ENCODE measurements at places on chromosomes 2 and 18.

DNA sequence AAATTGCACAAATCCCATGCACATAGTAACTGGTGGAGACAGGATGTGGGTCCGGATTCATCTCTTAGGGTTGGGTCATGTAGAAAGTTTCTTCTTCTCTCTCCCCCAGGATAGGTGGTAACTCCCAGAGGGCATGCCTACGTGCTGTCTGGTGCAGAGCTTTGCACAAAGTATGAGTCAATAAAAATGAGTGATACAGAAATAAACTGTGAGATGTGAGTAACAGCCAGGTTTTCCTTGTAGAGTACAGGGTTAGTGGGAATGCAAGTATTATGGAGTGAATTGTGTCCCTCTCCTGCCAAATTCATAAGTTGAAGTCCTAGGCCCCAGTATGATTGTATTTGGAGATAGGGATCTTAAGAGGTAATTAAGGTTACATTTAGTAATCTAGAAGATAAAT, 289.4 kb downstream of the ALK start:
- no peak for DNase-seq

DNA sequence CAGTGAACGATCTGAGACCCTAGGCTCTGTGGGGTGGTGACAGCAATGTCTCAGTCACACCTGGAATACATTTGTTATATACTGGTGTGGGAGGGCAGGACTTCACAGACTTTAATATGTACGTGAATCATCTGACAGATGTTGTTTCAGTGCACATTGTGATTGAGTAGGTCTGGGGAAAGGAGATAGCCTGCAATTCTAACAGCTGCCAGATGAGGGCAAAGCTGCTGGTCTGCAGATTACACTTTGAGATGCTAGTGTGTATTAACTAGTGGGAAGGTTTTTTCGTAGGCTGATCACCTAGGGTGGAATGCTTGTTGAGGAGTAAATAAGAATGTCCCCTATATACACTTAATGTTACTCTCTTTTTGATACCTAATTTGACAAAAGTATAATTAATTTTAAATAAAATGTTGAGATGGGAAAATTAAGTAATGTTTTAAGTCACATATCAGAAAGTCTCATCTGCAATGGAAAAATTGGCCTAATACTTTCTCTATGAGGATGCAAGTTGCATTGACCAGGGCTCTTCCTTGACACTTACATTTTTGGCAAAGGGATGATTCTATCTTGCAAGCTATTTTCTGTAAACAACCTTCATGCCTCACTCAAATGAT, 496.9 kb upstream of the HNMT start:
- peak; percentile 6 for DNase-seq

GRCh38 chr2:23436346-23437098, 51.5 kb downstream of the KLHL29 start:
- DNase-seq, result no peak

- DNase-seq, result peak; percentile 2
These were observed 482.2 kb downstream of the SPAG16 start for GRCh38 chr2:213766465-213766901.

GRCh38 chr18:36366994-36367839, 69.7 kb downstream of the FHOD3 start:
- no peak for DNase-seq

DNA sequence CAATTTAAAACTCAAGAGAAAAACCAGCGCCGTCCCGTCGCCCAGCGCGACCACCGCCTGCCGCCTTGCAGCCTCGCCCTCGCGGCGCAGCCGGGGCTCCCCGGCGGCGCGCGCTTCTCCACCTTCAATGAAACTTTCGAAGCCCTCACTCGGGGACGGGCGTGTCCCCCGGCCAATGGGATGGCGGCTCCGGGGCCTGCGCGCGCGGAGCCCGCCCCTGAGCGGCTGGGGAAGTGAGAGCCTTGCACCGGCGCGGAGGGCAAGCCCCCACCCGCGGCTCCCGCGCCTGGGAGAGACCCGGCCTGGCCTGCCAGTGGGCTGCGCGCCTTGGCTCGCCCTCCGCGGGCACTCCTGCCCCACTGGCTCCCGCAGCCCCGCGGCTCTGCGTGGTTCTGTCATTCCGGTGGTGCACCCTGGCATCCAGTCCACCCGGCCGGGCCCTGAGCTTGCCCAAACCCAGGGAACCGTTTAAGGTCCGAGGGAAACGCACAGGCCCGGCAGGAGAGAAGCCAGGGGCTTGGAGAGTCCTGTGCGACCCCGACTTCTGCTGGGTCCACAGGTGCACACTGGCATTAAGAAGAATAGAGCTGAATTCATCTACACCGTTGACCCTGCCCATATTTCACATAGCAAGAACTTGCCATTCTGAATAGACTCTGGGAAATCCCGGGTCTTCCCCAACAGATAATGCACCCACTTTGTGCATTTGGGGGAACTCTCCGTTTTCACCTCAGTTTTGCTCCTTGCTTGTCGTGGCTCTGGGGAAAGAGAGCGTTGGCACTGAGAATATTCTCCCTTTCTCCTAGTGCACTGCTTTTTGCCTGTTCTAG, at the start of gene PIEZO2:
PIEZO2 (minus strand) TSS at position 129 of the 830 bp plus-strand sequence. CDS start 981 bp downstream, outside the sequence.
- DNase-seq, result no peak

GRCh38 chr2:232668805-232669444, 28.2 kb upstream of the GIGYF2 start:
- no peak for DNase-seq

DNA sequence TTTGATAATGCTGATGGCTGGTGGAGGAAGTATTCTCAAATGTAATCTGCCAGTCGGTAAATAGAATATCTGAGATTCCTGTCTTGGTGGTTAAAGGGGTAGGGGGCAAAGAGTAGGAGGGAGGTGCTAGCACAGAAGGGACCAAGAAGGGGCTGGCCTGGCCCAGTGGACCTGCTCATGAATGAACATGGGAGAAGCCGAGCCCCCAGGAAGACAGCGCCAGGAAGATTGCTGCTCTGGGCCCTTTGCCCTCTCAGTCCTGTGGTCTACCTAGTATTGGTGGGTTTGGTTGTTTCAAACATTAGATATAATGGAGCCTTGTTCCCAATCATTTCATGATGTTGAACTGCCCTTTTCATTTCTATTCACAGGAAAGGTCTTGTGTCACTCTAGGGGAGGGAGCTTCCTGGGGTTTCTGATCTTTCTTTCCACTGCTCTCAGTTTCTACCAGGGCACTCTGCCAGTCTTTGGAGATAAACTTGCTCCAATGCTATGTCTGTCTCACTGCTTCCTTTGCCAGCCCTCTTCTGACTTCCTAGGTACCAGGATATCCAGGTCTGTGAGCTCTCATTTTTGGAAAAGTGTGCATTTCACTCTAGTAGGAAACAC, 5.3 kb upstream of the MOCOS start:
- no peak for DNase-seq

- peak; percentile 39 for DNase-seq
These were observed 220.1 kb upstream of the CTAGE1 start for GRCh38 chr18:22637787-22638186.

DNA sequence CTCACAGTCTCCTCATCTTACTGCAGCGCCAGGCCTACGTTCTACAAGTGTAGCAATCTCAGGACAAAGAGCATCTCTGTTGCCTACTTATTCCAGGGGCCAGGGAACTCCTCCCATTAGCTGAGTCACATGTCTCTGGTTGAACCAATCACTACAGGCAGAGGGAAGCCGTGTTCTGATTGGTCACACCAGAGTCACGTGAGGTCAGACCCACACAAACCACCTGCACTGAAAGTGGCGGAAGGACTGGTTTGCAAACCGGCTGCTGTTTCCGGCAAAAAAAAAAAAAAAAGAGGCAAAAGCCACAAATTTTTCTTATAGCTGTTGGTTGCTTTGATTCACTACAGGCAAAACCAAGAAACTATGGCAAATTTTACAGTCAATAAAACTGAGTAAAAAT, 21.9 kb upstream of the USP14 start:
- no peak for DNase-seq

DNA sequence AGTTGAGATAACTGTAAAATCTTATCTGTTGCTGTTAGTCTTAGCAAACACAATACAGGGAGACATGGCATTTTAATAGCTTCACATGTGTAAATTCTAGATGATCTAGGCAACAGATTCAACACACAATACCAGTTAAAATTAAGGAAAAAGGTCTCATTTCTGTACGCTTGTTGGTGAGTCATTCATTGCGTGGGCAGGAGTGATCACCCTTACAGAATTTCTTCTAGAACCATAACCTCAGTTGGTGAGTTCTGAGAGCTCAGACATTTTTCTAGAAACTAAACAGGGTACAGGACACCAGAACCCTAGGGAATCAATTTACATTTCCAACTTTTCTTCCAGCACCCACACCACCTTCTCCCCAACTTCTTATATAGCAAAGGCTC, 81.9 kb downstream of the SLC8A1 start:
- DNase-seq, result peak; percentile 31

DNA sequence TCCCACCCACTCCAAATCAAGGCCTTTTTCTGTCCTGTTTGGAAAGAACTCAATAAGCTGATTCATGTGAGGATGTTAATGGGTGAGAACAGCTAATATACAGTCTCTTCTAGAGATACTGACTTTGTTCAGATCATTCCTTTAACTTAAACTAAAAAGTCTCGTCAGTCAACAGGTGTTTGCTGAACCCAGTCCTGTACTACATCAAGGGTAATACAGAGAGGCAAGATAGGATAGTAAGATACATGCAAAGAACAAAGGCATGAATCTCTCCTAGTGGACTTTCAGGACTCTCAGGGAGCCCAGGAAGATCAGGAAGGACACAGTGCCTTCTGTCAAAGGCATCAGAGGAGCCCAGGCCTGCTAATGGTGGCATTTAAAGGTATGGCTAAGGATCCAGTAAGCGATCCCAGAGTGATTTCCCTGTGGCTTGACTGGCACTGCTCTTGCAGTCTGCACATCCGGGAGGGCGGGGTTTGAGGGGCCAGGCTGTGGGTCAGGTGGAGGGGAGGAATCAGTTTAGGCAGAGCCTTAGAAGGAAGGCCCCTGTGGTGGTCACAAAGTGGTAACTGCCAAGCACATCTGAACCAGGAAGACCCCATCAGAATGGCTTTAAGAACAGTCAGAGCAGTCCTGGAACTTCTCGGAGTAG, 54.0 kb downstream of the EPAS1 start:
- DNase-seq, result no peak

- DNase-seq, result no peak
These were observed 86.2 kb downstream of the RRM2 start for GRCh38 chr2:10208736-10209135.

GRCh38 chr2:54866868-54867267, 143.4 kb downstream of the EML6 start:
- DNase-seq, result no peak

DNA sequence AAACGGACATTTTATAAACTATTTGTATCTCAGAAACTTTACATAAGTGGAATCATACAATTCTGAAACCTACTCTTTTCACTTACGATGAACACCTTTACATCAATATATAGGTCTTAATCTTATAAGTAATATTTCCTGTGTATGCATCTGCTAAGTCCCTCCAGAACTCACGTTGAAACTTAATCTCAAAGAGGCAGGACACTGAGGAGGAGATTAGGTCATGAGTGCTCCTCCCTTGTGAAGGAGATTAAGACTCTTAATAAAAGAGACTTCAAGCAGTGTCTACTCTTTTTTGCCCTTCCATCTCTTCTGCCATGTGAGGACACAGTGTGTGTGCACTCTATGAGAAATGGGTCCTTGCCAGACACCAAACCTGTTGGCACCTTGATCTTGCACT, 94.7 kb upstream of the CDKL4 start:
- no peak for DNase-seq

GRCh38 chr2:234156326-234156725, 105.8 kb downstream of the SPP2 start:
- DNase-seq, result no peak

- DNase-seq, result no peak
These were observed 156.1 kb upstream of the ID2 start for GRCh38 chr2:8525582-8526402.

DNA sequence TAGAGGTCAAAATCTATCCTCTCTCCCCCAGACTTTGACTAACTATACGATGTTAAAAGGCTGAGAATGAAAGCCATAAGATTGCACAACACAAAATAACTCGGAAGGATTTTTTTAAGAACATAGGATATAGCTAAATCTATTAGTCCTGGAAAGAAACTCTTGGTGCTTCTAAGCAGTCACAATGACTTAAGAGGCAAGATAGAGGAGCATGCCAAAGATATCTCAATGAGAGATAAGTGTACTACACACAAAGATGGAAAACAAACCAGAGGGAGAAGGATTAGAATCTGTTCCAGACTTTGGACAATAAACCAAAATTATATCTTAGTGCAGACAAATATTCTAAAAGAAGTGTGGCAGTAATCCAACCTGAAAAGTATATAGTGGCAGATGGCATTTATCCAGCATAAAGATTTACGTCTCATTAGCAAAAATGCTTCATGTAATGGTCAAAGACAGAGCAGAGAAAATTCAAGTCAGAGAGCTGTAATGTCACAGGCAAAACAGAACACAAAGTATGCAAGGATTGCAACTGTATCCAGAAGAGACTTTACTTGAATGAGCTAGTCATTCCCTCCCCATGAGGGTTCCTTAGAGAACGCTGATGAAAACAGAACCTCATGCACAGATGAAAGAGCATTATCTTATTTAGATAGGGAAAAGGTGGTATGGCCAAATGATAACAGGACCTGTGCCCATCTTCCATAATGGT, 28.8 kb upstream of the EVA1A start:
- DNase-seq, result no peak

GRCh38 chr18:44392933-44393332, 287.8 kb upstream of the SETBP1 start:
- no peak for DNase-seq

GRCh38 chr2:2850859-2851258, 519.8 kb upstream of the MYT1L start:
- no peak for DNase-seq

Measured in fibroblast of the conjunctiva (primary cell).